ENCODE measurements at places on chromosomes 12 and 14.

DNA sequence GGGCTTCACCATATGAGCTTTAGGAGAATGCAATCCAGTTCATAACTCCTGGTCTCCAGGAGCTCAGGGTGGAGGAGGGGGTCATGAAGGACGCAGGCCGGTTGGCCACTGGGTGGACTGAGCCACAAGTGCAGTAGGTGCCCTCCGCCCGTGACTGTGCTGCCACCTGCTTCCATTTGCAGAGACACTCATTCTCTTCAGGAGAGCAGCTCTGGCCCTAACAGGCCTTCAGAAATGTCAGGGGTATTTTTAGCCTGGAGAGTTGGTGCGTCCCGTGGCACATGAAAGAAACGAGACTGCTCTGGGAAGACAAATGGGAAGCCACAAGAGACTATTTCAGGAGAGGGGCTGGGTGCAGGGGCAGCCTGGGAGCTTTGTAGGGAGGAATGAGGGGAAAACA, 74.6 kb upstream of the MYL2 start:
- DNase-seq: no peak

GRCh38 chr12:131066886-131067490, 113.3 kb downstream of the ADGRD1 start:
- no peak for DNase-seq

DNA sequence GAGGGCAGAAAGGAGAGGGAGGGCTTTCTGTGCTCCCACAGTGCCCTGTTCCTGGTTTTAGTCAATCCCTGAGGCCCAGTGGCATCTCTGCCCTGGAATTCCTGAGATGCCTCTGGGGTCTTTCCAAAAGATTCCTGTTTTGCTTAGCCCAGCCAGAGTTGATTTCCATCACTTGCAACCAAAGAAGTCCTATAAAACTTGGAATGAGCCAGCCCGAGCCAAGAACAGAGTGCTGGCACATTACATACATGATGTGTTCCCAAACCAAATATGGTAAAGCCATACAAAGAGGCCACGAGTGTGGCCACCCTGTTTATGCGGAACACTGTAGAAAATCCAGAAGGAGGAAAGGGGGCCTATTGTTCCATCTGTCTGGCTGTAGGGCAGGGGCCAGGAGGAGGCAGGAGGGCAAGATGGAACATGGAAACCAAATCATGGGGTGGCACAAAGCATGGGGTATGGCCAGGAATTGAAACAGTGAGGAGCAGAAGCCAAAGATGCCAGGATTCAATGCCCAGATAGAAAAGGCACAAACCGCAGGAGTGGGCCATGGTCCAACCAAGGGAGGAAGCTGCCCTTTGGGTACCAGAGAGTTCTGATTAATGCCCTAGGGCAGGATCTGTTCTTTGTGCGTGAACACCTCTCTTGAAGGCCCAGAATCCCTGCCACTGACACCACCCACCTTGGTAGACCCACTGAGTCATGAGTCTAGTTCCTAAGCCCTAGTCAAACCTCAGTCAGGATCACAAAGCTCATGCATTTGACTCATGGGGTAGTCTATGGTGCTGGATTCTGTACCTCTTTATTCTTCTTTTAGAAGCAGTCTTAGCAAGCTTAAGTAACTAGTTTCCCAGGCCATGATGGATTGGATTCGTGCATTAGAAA, 75.2 kb downstream of the LRRC74A start:
- peak; percentile 75 for DNase-seq

- DNase-seq: no peak
These were observed at the start of gene AVPR1A for GRCh38 chr12:63150713-63151622. Gene AVPR1A (minus strand): TSS chr12:63151201. CDS start chr12:63150836, 365 bp downstream.

DNA sequence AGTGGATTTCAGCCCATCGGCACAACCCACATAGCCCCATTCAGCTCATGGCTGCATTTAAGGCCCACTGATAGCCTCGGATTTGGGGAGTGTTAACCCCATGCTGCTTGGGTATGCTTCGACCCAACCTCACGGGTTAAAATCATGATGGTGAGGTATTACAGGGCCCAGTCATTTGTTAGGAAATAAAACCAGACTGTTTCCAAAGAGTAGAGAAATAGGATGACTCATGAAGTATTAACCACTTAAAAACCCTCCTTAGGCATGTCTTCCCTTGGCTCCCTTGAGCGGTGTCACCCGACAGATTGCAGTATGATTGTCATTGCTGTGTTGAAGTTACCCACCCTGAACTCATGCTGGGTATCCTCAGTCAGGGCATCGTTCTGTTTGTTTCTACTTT, 289.1 kb downstream of the CACNA1C start:
- DNase-seq: no peak

GRCh38 chr14:33560718-33561431, 390.0 kb downstream of the EGLN3 start:
- no peak for DNase-seq

DNA sequence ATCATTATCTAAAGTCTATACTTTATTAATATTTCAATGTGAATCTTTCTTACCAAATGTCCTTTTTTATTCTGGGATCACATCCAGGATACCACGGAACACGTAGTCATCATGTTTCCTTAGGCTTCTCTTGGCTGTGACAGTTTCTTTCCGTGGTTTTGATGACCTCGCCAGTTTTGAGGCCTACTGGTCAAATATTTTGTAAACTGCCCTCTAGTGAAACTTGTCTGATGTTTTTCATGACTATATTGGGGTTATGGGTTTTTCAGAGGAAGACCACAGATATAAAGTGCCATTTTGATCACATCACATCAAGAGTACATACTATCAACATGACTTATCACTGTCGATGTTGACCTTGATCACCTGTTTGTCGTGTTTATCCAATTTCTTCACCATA, 14.1 kb upstream of the SERPINA6 start:
- no peak for DNase-seq

DNA sequence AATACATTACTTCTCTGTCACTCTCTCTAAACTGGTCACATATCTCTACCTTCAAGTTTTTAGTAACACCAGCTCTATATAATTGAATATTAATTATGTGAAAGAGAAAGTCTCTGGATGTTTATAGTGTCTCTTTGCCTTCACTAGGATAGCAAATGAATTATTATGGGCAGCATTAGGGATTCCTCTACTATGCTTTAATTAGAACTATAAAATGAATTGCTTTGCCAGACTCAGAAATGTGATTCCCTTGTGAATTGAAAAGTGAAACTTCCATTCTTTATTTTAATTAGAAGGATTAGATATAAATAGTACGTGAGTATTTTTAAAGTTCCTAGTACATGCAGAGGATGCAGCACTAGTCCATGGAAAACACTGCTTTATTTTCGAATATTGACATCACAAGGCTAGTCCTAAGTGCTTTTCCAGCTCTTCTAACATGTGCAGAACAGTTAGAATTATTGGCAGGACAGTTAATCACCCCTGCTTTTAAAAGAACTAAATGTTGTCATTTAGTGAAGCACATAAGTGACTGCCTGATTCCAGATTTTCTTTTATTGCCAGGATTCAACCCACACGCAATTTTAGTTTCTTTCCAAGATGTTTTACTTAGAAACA, 23.0 kb upstream of the REP15 start:
- no peak for DNase-seq

GRCh38 chr12:80702889-80703805, 4.3 kb upstream of the MYF6 start:
- no peak for DNase-seq

GRCh38 chr12:117031843-117032592, 67.2 kb downstream of the TESC start:
- no peak for DNase-seq

GRCh38 chr12:14567351-14568162, at the start of gene PLBD1:
Gene PLBD1 (minus strand): TSS chr12:14567883. CDS start chr12:14567696, 187 bp downstream.
- DNase-seq: peak; percentile 16

GRCh38 chr12:113413488-113413939, 8.7 kb upstream of the SDSL start:
- DNase-seq: no peak

- no peak for DNase-seq
These were observed 753.3 kb downstream of the SLC6A15 start for GRCh38 chr12:84159260-84159659.

GRCh38 chr14:63388766-63389431, 70.2 kb upstream of the GPHB5 start:
- DNase-seq: peak; percentile 74

- peak; percentile 88 for DNase-seq
These were observed 6.8 kb upstream of the NR4A1 start for GRCh38 chr12:52044292-52044983.

GRCh38 chr14:44989497-44990440, 27.8 kb downstream of the TOGARAM1 start:
- DNase-seq: peak; percentile 57

DNA sequence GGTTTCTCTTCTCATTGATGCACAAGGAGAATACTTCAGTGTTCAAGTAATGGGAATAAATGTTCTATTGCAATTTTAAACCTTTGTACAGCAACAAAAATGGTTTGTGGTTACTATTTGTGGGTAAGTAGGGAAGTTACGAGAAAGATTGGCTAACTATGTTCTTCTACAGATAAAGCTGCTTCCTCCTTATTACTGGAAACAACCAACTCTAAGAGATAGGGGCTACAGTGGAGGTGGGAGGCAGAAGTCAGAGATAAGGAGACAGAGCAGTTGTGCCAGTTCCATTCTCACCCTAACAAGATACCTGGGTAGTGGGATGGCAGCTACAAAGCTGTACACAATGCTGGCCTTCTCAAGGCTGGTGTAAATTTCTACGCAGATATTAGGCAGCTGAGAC, 16.2 kb downstream of the NOXRED1 start:
- DNase-seq: no peak

DNA sequence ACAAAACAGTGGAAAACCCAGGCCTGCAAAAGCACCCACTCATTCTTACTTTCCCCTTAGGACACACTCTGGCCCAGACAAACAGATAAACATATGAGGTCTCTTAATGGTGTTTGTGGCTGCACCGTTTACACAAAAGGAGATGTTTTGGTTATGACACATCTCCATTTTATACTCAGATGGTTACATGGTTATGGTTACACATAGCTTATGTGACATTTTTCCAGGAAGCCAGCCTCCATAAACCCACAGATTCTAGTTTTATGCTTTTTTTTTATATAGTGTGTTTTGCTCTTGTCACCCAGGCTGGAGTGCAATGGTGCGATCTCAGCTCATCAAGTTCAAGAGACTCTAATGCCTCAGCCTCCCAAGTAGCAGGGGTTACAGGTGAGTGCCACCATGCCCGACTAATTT, 3.5 kb upstream of the KLRD1 start:
- no peak for DNase-seq

DNA sequence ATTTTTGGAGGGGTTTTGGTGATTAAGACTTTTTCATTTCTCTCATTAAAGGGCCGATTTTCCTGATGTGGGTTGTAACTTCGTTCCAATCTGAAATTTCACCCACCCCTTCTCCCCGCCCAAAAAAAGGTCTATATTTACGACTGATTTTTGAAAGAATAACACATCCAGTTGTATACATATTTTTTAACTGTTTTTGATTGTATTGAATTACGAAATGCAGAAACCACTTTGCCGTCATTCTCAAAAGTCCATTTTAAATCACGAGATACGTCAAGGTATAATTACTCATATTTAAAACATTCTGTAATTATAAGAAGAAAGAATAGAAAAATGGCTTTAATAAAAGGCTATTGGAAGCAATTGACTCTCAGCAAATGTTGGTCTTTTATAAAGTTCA, 520.7 kb downstream of the MED13L start:
- DNase-seq: no peak

GRCh38 chr14:91144425-91145145, 30.7 kb downstream of the DGLUCY start:
- DNase-seq: no peak

- DNase-seq: no peak
These were observed 102.2 kb upstream of the CPNE8 start for GRCh38 chr12:39007619-39008018.

- no peak for DNase-seq
These were observed 171.7 kb downstream of the PHLDA1 start for GRCh38 chr12:75859868-75860267.

DNA sequence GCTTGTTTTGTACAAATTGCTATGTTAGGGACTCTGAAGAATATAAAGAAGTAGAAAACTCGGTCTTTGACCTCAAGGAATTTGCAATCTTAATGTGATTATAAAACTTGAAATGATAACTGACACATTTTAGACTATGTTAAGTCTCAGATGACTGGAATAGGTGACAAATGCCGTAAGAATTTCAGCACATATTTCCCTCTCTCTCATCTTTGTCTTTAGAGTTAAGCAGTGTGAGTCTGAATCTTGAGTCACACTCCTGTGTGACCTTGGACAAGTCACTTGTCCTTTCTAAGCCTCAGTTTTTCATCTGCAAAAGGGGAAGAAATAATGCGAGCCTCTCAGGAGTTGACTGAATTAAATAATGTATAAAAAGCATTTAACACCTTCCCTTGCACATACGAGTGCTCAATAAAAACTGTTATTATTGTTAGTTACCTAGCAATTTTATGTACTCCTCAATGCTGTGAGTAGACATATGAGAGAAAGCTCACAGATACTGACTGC, 103.7 kb downstream of the DYRK2 start:
- no peak for DNase-seq

Measured in G401 (cell line).